A172 (cell line): ENCODE measurements at places on chromosomes 7 and 10.

GRCh38 chr7:139972029-139972428 is 90.7 kb downstream of the PARP12 start:
- no peak for DNase-seq

DNA sequence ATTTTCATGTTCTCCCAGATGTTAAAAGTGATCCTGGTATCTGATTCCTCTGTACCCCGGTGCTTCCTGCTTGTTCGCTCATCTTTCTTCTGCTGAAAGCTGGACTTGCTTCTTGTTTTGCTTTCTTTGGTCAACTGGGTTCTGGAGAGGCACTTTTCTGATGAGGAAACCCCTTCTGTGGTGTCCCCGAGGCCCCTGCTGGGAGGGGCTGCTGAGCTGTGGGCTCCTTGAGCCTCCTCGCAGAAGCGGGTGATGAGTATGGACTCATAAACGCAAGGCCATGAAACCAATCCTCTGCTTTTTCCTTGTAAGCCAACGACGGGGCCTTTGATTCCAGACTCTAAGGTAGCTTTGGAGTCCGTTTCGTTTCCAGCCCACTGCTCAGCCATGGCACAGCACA is 7.8 kb downstream of the WIPI2 start:
- DNase-seq = no peak

DNA sequence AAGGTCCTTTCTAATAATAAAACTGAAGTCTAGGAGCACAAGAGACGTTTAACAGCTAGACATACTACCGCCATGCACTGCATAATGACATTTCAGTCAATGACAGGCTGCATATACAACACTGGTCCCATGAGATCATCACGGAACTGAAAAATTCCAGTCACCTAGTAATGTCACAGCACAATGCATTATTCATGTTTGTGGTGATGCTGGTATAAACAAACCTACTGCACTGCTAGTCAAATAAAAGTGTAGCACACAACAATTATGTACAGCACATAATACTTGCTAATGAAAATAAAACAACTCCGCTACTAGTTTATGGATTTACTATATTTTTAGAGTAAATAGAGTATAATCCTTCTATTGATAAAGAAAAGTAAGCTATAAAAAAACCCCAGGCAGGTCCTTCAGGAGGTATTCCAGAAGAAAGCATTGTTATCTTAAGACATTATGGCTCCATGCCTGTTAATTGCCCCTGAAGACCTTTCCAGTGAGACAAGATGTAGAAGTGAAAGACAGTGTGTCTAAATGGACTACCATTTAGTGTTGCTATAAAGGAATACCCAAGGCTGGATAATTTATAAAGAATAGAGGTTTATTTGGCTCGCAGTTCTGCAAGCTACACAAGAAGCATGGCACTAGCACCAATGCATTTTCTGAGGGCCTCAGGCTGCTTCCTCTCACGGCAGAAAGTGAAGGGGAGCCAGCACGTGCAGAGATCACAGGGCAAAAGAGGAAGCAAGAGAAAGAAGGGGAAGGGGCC is 47.1 kb downstream of the HIBADH start:
- no peak for DNase-seq

DNA sequence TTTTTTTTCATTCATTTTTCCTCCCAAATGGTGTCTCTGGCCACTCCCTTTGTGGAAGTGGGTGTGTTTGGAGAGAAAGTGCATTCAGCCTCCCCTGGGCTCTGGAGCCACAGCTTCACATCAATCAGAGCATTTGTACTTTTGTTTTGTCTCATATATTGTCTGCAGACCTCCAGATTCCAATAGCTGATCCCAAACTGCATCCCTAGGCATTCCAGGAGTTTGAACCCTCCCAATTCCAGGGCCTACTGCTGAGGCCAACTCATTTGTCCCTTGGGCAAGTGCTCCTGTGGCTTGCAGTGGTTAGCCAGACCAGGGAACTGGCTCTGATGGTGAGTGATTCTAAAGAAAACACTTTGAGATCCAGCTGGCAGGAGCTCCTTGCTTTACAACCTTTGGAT is 163.3 kb downstream of the IPMK start:
- no peak for DNase-seq

- DNase-seq = no peak
Observed at GRCh38 chr7:140042386-140042670, 20.4 kb downstream of the PARP12 start.

DNA sequence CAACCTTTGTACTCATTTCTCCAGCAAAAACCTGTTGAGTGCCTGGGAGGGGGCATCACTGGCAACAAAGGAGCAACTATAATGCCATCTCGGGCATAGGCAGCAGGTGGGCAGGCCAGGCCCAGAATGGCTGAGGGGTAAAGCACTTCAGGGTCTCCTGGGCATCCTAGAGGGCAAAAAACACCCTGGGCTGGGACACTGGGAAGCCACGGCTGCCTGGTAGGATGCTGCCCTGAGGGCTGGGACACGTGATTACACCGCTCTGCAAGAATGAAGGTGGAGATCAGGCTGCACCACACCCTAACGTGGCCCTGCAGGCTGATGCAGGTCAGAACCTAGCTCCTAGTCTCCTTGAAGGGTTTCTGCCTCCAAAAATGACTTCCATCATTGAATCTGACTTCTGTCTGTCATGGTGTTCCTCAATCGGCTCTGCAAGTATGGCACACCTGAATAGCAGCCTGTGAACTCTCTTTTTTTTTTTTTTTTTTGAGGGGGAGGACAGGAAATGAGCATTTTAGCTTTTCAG is 4.5 kb upstream of the TRAPPC14 start:
- peak; percentile 40 for DNase-seq

DNA sequence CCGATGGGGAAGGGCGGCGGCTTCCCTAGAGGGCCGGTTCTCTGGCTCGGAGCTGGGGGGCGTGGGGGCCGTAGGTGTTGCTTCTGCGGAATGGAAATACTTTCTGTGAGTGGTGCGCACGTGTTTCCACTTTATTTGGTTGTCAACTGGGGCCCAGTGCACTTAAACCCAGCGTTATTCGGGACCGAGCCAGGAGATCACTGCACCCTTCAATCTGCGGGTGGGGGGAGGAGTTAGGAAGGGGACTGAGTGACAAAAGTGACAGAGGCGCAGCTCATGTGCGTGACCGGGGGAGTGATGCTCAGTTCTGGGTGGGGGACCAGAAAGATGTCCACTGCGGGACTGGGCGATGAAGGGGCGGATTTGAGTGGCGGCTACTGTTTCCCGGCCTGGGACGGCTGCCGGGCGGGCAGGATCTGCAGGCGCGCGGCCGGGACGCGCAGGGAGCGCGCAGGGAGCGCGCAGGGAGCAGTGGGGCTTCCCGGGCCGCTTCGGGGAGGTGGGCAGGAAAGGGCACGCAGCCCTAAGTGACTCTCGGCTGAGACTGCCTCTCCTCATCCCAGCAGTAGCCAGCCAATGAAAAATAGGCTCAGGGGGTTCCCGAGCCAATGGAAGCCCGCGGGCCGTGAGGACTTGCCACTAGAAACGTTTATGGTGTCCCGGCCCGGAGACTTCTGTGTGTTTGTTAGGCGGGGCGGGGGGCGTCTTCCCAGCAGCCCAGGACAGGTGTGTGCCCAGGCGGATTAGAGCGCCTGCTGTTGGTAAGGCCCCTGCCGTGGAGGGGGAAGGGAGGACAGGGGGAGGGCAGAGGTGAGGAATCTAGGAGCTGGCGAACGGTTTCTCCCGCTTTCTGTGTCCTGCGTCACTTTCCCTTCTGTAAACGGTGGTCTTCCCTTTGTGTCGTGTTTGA is 54.3 kb upstream of the KDM7A start:
- no peak for DNase-seq

GRCh38 chr7:70156057-70156456 is 557.8 kb downstream of the AUTS2 start:
- no peak for DNase-seq

DNA sequence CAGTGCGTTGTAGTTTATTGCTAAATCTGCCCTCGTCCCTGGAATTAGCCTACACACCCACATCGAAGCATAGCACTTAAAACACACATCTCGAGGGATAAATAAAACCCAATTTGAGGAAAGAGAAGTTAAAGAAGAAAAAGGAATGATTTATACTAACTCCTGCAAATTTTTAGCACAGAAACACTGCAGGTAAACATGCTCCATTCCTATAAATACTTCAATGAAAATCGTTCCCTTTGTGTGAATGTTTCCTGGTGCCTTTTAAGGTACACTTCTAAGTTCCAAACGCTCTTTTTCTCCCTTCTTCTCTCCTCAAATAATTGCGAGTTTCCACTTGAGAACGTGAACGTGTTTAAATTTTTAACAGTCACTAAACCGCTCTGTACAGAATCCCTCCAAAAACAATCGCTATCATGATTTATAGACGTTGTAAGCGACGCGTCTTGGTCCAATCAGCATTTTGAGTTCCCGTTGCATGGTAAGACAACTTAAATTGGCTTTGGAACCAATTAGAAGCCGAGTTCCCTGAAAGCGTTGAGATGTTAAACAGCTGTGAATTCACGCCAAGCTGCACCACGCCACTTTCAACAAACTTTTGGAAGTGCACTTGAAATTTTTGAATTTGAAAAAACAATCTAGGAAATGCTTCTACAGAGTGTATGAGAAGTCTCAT is 12.5 kb upstream of the EBLN1 start:
- peak; percentile 66 for DNase-seq

GRCh38 chr10:63429281-63429680 is 36.5 kb downstream of the JMJD1C start:
- DNase-seq = no peak

DNA sequence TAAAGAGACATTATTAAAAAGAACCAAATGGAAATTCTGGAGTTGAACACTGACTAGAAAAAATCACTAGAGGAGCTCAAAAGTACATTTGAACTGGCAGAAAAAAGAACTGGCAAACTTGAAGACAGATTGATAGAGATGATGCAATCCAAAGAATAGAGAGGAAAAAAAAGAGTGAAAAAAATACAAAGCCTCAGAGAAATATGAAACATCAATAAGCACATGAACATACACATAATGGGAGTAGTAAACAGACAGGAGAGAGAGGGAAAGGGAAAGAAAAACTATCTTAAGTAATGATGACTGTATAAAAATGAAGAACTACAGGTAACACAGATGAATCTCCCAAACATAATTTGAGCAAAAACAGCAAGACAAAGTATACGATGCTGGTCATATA is 61.1 kb downstream of the CNOT4 start:
- no peak for DNase-seq

- DNase-seq = no peak
Observed at GRCh38 chr7:29895559-29895958, 89.3 kb downstream of the WIPF3 start.

- no peak for DNase-seq
Observed at GRCh38 chr10:29452546-29452945, 163.7 kb downstream of the LYZL1 start.

GRCh38 chr7:106965108-106965507 is 79.4 kb upstream of the PRKAR2B start:
- no peak for DNase-seq

DNA sequence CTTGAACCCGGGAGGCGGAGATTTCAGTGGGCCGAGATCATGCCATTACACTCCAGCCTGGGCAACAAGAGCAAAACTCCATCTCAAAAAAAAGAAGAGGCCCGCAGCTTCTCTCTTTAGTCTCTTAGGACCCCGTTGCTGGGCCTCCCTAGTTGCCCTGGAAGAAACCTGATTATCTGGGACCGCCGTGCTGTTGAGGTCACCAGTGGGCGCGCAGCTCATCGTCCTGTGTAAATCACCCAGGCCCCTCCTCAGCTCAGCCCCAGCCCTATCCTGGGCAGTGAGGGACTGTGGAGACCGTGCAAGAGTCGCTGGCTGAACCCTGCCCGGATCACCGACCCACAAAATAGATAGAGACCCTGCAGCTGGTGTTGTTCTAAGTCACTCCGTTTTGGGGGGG is 85.0 kb downstream of the UNCX start:
- no peak for DNase-seq

GRCh38 chr7:105796365-105796764 is 80.0 kb downstream of the ATXN7L1 start:
- no peak for DNase-seq

DNA sequence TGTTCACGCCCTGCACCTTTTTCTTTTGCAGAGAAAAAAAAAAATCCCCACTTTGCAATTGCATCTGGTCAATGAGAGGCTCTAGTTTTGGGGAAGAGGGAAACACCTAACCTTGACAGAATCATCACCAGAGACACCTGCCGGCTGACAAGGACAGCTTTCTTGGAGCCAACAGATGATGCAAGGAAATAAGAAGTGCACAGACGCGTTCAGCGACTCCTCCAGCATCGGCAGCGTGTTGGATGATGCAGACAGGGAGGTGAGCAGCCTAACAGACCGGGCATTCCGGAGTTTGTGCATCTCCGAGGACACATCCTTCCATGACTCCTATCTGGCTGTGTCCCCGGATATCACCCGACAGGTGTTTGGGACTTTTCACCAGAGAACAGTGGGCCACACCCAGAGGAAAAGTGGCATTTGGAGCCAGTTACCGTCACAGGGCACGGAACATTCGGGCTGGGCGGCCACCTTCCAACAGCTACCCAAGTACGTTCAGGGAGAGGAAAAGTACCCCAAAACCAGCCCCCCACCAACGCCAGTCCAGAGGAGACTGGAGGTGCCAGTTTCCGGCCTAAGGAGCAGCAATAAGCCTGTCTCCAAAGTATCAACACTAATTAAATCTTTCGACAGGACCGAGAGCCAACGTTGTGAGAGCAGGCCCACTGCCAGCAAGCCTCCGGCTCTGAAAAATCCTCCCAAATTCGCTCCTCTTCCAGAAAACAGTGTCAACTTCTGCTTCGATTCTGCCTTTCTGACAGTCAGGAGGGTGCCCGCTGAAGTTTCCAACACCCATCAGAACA is 23.6 kb downstream of the C10orf71 start:
- DNase-seq = no peak

DNA sequence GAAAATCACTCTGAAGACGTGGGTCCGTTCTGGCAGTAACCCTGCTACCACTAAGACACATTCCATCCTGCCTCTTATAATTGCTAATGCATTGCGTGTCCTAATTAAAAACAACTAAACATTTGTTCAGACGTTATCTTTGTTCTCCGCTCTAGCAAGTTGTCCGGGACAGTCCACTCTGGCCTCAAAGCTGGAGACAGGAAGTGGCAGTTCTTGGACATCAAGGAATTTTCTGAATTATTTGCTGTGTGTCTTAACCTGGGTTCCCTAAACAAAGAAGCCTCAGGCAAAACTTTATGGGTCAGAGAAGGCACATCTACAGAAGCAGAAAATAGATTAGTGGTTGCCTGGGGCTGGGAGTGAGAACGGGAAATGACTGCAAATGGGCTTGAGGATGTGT is 199.1 kb downstream of the CALN1 start:
- no peak for DNase-seq

- DNase-seq = no peak
Observed at GRCh38 chr10:103835096-103836050, 20.0 kb downstream of the SH3PXD2A start.

DNA sequence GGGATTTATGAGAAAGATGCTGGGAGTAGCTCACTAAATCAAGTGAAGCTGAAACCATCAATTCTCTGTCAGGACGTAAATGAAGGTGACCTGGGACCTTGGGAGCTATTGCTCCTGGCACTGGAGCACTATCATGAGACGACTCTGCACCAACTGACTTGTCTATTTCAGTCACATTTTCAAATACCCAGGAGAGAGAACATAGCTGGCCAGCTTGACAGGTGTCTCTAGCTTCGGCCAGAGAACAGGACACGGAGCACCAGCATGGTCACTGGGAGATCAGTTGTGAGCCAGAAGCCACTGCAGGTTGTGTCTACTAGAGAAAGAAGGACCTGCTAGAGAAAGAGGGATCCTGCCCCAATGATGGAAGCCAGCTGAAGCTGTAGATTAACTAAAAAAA is 17.4 kb upstream of the ATOH7 start:
- DNase-seq = no peak

- no peak for DNase-seq
Observed at GRCh38 chr10:79424221-79425073, 21.0 kb downstream of the ZCCHC24 start.
